Endothelial cell of umbilical vein (primary cell): ENCODE measurements at places on chromosomes 1 and 21. TPM values are rescaled to one million over a fixed set of nuclear protein-coding genes. Genes with fewer than 3 reads are reported as not detected.
A peak's percentile ranks its signal among the peaks of the same experiment; 100 is the strongest.

Gene NTPCR
- 30.3 and 35.3 TPM in 2 replicates for total RNA-seq

Gene CEP104
- total RNA-seq, result 41.8 and 43.0 TPM in 2 replicates

- DNase-seq, result no peak
Observed at GRCh38 chr1:52633291-52633754, 355 bp downstream of the SHISAL2A start.

GRCh38 chr1:156146020-156146768 is 7.2 kb upstream of the SEMA4A start:
- DNase-seq, result peak; percentile 92

- DNase-seq, result no peak
Observed at GRCh38 chr1:67635055-67635809, 49.8 kb upstream of the GADD45A start.
